ENCODE measurements at places on chromosomes 6 and 20.

GRCh38 chr6:26195924-26196845, 109.0 kb downstream of the HFE start:
- no peak for DNase-seq

DNA sequence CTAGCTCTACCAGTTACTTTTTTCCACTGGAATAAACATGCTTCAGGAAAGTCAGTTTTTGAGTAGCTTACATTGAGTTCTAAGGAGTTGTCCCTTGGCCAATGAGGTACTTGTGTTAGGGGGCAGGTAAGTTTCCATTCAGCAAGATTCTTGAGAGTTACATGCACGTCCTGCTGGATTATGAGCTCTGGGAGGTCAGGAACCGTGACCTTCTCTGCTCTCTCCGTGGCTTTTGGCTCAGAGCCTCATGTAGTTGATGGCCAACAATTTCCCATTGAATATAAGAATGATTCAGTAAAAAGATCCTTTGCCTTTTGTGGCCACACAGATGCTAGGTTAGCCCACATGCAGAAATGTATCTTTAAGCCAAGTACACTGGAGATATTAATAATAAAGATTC, 181.8 kb upstream of the RALGAPA2 start:
- DNase-seq, result no peak

DNA sequence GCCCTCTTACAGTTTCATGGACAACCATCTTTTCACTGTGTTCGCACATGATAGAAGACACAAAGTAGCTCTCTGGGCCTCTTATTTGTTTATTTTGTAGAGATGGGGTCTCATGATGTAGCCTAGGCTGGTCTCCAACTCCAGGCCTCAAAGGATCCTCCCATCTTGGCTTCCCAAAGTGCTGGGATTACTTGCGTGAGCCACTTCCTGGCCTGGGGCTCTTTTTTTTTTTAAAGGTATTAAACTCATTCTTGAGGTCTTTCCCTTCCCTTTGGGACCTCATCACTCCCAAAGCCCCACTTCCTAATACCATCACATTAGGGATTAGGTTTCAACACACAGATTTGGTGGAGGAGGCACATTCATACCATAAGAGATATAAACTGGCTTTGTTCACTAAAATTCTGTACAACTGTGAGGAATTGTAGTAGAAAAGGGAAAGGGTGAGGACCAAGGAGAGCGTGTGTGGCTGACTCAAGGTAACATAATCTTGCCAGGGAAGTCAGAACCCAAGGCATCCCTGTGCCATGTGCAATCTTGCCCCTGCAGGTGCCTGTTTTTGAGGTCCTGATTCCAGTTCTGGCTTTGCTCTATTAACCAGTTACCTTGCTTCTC, 45.5 kb downstream of the EIF2S2 start:
- DNase-seq, result no peak

DNA sequence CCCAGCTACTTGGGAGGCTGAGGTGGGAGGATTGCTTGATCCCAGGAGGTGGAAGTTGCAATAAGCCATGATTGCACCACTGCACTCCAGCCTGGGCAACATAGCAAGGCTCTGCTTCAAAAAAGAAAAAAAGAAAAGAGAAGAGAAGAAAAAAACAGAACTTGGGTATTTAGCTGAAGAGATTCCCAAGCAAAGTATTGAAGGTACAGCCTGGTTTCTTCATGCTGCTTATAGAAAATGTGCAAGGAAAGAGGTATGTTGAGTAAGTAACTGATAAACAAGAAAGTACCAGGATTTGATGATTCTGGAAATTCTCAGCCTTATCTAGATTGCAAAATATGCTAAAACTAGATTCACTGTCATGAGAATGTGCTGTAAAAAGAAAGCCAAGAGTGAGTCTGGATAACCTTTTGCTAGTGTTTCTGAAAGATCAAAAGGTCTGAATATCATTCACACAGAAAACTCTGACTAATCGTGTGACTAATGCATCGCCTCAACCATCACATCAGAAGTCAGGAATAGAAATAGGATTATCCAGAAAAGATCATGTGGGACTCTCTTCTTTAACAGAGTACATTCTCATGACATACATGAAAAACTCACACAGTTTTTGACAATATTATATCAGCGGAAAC, 32.4 kb upstream of the NOP56 start:
- DNase-seq, result no peak

- DNase-seq, result peak; percentile 91
Observed at GRCh38 chr6:4135665-4136353, 434 bp upstream of the ECI2 start.

GRCh38 chr20:20744170-20744725, 31.8 kb upstream of the RALGAPA2 start:
- DNase-seq, result no peak

- no peak for DNase-seq
Observed at GRCh38 chr6:3594201-3594600, 137.4 kb upstream of the SLC22A23 start.

- DNase-seq, result no peak
Observed at GRCh38 chr6:81762132-81762531, 9.7 kb upstream of the TENT5A start.

DNA sequence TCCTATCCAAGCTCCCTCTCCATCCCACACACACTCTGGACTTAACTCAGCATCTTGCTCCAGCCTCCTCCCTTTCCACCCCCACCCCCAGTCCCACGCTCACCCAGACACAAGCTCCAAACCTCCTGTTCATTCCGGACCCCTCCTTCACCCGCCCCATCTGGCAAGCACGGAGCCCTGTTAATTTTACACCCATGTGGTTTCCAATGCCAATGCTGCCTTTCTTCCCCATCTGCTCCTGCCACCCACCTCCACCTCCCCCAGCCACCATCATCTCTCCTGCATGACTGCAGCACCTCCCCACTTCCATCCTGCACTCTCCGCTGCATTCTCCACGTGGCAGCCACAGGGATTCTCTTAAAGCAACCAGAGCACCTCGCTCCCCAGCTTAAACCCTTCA, 9.9 kb upstream of the CDK5RAP1 start:
- no peak for DNase-seq

DNA sequence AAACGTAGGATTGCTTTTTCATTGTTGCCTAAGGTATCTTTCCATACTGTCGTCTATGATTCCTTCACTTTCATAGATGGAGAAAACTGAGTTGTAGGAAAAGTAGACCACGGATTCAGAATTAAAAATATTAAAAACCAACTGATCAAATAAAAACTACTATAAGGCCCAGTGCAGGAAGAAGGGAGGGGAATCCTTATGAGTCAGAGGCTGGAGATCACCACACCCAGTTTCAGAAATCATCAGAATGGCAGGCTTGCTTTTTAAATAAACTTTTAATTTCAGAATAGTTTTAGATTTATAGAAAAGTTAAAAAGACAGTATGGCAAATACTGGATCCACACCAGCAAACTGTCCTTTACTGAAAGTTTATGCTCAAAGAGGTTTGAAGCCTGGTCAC, 32.0 kb upstream of the POPDC3 start:
- no peak for DNase-seq

DNA sequence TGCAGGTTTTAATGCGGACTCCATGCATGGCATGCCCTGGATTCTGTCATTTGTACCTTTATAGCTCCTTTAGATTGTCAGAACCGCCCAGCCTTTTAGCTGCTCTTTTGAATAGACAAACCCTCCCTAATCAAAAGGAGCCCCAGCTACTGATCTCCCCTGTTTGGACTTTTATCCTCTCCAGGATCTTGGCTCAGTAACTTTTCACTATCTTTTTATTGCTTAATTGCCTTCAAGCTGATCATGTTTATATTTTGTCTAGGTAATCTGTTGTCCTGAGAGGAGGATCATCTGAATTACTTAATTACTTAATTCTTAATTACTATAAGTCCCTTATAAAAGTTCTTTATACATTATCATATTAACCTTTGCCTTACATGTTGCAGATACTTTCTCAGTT, 93.2 kb downstream of the HIVEP1 start:
- DNase-seq, result no peak

GRCh38 chr6:122075084-122075838, 324.2 kb upstream of the HSF2 start:
- DNase-seq, result no peak

DNA sequence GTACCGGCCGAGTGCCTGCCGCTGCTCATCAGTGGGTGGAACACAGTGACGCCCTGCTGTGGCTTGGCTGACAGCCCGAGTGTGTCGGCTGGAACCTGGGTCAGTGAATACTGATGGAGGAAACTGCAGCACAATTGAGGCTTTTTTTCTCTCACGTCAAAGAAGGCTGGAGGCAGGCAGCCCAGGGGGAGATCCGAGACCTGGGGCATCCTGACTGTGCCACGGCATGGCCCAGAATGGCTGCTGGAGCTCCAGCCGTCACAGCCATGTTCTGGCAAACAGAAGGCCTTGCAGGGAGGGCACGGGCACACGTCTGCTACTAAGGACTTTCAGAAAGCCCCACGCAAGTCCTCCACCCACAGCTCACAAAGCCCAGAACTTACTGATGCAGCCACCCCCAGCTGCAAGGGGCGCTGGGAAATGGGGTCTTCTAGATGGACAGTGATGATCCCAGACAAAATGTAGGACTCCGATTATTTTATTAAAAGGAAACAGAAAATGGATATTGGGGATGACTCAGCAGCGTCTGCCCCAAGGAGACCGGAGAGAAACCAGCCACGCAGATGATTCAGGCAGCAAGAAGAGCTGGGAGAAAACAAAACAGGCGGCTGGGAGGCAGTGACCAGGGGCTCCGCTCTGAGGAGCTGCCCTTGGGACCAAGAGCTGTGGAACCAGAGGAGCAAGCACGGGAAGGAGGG, 140.0 kb downstream of the TAF4 start:
- DNase-seq, result no peak

DNA sequence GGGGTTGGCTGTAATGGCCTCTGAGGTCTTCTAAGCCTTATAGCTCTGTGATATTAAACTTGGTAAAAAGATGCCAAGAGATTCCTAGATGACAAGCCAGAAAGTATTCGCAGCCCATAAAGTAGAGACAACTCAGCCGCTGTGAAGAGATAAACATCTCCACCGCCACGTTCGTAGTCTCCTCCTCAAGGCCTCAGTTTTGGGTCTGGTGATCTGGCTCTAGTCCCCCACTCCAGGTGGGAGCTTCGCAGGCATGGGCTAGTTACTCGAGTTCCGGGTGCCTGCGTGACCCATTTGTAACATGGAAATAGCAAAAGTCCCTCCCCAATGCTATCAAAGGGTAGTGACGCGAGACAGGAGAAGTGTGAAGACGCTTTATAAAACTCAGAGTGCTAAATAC, 28.3 kb upstream of the AFDN start:
- DNase-seq, result no peak

GRCh38 chr6:160015778-160016684, 47.1 kb downstream of the IGF2R start:
- DNase-seq, result no peak
